ENCODE measurements at places on chromosomes 6 and 20. TPM values are rescaled to one million over a fixed set of nuclear protein-coding genes. Genes with fewer than 3 reads are reported as not detected.

GRCh38 chr20:33569802-33570391 is 80.0 kb downstream of the CBFA2T2 start:
- no peaks in the 10 kb centered on the region for H3K36me3 ChIP-seq
- H3K4me3 ChIP-seq = no peak overlapping the region

DNA sequence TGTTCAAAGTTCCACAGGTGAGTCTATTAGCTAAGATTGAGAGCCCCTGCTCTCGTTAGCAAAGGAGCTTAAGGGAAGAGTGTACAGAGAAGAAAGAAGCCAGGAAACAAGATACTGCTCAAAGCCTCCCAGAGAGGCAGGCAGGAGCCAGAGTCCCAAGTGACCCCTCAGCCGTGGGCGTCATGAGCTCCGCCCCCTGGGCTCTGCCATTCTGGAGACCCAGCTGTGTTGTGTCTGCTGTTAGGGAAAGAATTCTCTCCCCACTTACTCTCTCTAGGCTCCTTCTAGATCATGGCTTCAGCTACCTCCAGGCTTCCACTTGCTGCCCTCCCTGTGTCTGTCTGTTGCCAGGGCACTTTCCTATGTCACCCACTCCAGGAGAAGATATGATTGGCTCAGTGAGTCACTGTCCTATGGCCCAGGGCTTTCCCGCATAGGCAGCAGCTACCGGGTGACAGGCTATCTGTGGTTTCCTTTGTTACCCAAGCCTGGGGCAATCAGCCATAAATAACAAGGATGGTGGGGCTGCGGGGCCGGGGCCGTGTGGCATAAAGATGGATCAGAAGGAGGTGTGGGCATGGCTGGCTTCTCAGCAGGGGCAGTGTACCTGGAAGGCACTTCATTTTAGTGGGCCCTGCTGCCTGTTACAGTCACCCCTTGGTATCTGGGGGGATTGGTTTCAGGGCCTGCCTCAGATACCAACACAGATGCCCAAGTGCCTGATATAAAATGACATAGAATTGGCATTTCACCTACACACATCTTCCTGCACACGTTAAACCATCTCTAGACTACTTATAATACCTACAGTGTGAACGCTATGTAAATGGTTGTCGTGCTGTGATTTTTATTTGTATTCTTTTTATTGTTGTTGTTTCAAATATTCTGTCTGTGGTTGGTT is 118.9 kb downstream of the ARMC2 start:
- no peaks in the 10 kb centered on the region for H3K36me3 ChIP-seq
- H3K27me3 ChIP-seq = no peaks in the 10 kb centered on the region
- H3K4me3 ChIP-seq = no peak overlapping the region
- peaks cover 12% of the 10 kb centered on the region for H3K4me1 ChIP-seq
- H3K27ac ChIP-seq = no peak overlapping the region

DNA sequence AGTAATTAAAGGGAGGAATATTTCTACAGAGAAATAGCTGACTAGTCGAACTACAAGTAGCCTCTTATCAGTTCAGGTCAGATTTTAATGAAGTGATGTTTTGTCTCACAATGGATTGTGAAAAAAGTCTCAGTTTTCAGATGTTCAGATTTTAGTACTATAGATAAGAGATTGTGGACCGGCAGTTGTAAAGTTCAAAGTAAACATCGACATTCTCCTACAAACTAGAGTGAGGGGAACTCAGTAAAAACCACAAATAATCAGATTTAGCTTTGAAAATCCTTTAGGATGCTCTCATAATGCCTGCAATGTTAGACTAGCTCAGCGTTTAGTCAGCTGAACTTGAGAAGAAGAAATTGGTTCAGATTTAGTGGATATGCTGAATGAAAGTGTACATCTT is 39.9 kb downstream of the RCAN2 start:
- H3K27ac ChIP-seq = no peak overlapping the region
- DNase-seq = no peak
- no peak overlapping the region for H3K4me3 ChIP-seq

- no peaks in the 10 kb centered on the region for H3K4me1 ChIP-seq
- H3K36me3 ChIP-seq = no peaks in the 10 kb centered on the region
- no peak for DNase-seq
- no peak overlapping the region for H3K4me3 ChIP-seq
- no peak overlapping the region for H3K27ac ChIP-seq
Observed at GRCh38 chr6:41200296-41200900, 551 bp downstream of the TREML2 start.

GRCh38 chr20:24011282-24011681 is 22.7 kb upstream of the GGTLC1 start:
- DNase-seq = no peak
- no peak overlapping the region for H3K27ac ChIP-seq
- no peaks in the 10 kb centered on the region for H3K4me1 ChIP-seq
- H3K36me3 ChIP-seq = no peaks in the 10 kb centered on the region
- no peak overlapping the region for H3K4me3 ChIP-seq

Gene ASIP
- total RNA-seq = not detected

Gene HLA-DRB5
- not detected for total RNA-seq

Gene ABHD12
- total RNA-seq = 31.7 TPM

Gene NR2E1
- not detected for total RNA-seq

Gene SESN1
- total RNA-seq = 9.3 TPM
